ENCODE measurements at places on chromosomes 13 and 19.

DNA sequence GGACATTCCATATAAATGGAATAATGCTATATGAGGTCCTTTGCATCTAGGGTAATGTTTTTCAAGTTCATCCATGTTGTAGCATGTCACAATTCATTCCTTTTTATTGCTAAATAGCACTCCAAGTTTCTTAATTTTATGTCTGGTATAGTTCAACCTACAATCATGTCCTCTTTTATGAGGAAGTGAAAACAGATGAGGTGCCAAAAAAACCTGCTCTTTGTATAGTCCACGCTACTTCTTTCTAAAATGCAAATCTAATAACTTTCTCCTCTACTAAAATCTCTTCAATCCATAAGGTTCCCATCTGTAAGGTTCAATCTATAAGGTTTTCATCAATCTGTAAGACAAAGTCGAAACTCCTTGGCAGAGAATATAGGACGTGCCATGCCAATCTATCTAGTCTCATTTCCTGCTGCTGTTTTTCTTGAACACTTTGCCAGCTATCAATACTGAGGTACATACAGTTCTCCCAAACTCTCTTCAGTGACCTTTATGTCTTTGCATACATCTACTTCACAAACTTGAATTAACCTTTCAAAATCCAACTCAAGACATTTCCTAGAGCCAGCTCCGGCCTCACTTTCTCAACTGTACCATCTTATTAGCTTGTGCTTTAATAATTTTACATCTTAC lies 33.7 kb downstream of the INTS6 start:
- DNase-seq = peak; percentile 72

GRCh38 chr19:30449078-30449590 lies 77.0 kb downstream of the ZNF536 start:
- no peak for DNase-seq

DNA sequence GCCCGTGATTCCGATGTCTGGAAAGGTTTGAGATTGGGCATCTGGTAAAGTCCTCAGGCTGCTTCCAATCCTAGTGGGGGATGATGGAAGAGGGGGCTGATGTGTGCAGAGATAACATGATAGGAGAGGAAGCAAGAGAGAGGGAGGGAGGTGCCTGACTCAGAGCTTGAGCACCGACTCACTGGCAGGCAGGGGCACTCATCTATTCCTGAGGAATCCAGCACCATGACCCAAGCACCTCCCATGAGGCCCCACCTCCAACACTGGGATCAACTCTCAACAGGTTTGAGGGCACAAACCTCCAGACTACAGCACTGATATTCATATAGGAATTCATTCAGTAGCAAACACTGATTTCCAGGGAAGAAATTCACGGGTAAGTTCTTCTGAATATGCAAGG lies 5.6 kb upstream of the SIGLEC9 start:
- DNase-seq = peak; percentile 53

DNA sequence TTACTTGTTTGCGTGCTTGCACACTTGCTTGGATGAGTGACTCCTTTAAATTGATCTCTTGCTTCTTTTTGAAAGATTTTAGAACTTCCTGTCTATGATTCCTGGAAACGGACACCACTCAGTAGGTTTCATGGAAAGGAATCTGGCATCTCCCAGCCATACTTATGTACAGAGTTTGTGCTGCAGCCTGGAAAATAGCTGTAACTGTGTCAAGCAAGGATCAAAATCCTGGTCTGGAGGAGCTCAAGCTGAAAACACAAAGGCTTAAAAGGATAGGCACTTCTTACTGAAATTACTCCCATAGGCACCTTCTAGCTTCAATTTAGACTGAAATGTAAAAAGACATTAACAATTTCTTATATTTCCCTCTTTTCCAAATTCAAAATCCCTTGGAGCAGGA lies 1.4 kb upstream of the FREM2 start:
- no peak for DNase-seq

DNA sequence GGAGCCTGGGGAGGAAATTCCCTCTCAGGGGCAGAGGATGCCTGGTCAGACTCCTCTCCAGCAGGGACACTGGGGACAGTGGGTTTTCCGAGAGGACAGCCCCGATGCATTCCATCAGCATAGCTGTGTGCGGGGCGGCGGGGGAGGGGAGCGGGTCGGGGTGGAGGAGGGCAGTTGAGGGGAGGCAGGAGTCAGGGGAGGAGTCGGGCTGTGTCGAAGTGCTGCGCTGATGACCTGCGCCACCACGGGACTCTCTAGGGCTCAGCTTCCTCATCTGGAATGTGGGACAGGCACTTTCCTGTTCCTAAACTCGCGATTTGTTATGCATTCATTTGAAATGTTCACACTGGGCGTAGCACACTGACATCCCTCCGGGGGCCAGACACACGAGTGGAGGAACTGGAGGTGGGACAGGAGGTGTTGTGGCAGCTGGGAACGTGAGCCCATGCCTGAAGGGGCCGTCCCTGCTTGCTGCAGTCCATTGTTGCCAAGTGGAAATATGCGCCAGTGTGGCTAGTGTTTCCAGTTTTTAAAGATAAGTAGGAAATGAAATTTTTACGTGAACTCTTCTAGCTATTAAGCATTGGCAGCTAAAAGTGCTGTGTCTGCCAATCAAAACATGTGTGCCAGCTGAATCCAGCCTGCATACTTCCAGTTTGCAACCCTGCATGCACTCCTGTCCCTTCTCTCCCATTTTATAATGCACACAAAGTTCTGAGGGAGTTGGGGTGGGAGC lies 43.3 kb downstream of the FLT1 start:
- no peak for DNase-seq

DNA sequence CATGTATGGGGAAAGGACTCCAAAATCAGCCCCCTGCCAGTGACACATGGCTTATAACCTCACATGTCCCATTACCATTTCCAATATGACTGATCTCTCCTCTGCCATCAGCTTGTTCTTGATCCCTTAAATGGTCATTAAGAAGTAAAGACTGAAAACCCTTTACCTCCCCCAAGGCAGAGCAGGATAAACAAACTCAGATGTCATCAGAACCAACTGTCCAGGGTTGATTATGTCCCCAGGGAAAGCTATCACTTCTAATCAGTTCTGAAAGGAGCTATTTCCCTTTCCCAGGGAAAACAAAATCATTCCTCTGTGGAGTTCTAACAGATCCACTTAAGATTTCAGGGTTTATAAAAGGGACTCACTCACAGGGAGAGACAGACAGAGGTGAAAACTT lies 350.9 kb downstream of the SUCLA2 start:
- no peak for DNase-seq

GRCh38 chr13:66780814-66781213 lies 449.3 kb downstream of the PCDH9 start:
- DNase-seq = no peak

GRCh38 chr19:18847549-18848463 lies 16.0 kb downstream of the UPF1 start:
- DNase-seq = no peak

GRCh38 chr19:18978616-18979015 lies 37.6 kb upstream of the HOMER3 start:
- DNase-seq = no peak

GRCh38 chr19:15201374-15202023 lies 704 bp upstream of the NOTCH3 start:
- no peak for DNase-seq

DNA sequence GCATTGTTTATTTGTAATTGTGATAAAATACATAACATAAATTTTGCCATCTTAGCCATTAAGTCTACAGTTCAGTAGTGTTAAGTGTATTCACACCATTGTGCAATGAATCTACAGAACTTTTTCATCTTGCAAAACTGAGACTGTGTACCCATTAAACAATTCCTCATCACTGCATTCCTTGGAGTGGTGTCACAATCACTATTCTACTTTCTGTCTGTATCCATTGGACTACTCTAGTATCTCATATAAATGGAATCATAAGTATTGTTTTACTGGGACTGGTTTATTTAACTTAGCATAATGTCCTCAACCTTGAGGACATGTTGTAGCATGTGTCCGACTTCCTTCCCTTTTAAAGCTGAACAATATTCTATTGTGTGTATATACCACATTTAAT lies 36.8 kb downstream of the UFM1 start:
- no peak for DNase-seq

DNA sequence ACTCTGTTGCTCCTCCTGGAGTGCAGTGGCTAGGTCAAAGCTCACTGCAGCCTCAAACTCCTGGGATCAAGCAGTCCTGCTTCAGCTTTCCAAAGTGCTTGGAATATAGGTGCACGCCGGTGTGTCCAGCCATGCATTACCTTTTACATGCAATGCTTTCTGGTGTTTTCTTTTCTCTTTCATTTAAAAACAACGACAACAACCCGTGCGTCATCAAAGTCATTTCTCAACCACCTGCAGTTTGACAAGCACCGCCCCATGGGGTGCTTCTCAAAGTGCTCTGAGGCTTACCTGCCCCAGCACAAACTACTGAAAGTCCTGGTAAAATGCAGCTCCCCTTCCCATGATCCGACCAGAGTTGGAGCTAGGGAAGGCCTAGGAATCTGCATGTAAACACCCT lies 7.1 kb downstream of the QTRT1 start:
- no peak for DNase-seq

- DNase-seq = no peak
Observed at GRCh38 chr19:51977346-51977745, 9.3 kb downstream of the ZNF350 start.

DNA sequence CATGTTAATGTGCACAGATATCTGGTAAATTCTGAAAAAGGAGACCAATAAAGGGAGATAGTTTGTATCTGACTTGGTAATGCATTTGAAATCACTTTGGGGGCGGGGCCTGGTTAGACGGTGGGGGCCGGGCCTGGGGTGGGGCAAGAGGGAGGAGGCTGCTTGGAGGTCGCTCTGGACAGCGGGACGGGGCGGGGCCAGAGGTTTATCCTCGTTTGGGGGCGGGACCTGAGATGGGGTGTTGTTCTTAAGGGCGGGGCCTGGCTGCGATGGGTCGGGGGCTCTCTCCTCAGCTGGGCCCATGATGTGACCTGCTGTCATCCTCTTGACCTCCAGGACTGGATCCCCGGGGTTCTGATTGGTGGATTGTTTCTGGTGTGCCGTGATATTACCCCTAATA lies 4.9 kb upstream of the ZNF808 start:
- no peak for DNase-seq

DNA sequence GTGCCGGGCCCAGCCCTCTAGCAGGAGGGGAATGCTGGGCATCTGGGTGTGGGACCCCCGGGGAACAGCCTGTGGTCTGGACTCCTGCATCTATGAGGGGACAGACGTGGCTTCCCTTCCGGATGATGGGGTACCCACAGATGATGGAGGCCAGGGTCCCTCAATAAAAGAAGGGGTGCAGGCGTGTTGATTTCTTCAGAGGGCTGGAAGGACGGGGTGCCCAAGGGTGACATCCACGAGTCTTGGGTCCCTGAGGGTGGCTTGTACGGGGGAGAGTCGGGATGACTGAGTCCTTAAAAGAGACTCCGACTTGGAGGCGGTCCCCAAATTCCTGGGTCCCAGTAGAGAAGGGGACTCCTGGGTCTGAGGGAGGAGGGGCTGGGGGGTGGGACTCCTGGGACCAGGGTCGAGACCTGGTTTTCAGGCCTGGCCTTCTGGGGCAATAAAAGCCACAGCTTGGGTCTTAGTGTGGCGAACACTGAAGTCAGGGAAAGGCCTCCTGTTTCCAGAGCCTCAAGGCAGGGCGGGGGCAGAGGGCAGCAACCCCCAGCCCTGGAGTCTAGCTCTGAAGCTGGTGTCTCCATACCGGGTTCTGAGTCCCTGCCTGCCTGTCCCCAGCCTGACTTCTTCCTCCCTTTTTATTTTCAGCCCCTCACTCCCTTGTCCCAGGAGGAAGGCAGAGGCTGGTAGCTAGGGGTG lies 459 bp upstream of the GRIN2D start:
- no peak for DNase-seq

DNA sequence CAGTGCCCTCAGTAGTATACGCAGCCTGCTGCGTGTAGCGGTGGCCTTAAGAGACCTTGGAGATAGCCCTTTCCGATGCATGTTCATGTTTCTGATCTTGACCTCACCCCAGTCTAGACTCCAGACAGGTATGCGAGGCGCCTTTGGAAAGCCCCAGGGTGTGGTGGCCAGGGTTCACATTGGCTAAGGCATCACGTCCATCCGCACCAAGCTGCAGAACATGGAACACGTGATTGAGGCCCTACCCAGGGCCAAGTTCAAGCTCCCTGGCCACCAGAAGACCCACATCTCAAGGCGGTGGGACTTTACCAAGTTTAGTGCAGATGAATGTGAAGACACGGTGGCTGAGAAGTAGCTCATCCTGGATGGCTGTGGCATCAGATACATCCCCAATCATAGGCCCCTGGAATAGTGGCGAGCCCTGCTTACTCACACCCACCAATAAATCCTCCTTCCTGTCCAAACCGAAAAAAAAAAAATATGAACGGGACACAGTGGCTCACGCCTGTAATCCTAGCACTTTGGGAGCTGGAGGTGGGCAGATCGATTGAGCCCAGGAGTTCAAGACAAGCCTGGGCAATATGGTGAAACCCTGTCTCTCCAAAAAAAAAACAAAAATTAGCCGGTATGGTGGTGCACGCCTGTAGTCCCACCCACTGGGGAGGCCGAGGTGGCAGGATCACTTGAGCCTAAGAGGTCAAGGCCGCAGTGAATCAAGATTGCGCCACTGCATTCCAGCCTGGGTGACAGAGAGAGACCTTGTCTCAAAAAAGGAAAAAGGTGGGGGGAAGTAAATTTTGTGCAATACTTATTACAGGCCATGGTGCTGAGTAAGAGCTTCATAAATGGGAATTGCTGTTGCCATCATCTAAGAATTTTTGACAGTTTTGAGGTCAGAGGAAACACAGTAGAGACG lies 12.4 kb upstream of the CBLC start:
- peak; percentile 90 for DNase-seq

DNA sequence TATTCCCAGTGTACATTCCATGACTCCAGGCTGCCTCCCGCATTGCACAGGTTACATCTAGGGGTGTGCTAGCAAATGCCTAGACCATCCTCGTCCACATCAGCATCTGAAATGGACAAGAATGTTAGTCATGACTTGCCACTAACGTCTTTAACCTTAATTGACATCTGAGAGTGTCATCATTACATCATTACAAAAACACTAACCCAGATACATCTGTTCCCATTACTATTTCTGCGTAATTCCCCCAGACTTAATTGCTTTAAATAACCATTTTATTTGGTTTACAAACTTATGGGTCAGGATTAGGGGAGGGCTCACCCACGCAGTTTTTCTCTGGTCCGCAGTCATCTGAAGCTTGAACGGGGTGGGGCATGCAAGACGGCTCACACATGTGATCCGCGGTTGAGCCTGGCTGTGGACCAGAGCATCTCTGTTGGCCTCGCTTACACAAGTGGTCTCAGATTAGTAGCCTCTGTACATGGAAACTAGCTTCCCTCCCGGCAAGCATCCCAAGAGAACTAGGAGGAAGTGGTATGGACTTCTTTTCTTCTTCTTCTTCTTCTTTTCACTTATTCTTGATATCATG lies 15.9 kb downstream of the KL start:
- no peak for DNase-seq
